Stimulated activated CD4-positive, alpha-beta T cell treated with anti-CD3 and anti-CD28 coated beads, Interleukin-1b, Interleukin-23, amount 100 ng/mL, for 1 hour (primary cell): ENCODE measurements at places on chromosomes 2 and 18.

- DNase-seq = no peak
These were observed 642.7 kb downstream of the NR4A2 start for GRCh38 chr2:155689791-155690190.

- no peak for DNase-seq
These were observed 16.7 kb downstream of the LHCGR start for GRCh38 chr2:48738806-48739205.

- no peak for DNase-seq
These were observed 308.4 kb downstream of the ZNF804A start for GRCh38 chr2:184906709-184907108.

DNA sequence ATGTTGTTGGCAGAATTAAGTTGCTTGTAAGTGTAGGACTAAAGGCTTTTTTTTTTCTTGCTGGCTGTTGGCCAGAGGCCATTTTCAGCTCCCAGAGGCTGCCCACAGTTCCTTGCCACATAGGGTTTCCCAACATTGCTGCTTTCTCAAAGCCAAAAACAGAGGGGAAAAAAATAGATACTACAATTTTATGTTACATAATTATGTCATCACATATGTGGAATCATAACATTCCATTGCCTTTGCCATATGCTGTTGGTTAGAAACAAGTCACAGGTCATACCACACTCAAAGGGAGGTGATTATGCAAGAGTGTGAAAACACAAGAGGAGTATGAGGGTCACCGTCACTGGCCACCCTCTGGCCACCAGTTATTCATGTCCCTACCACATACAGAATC is 154.5 kb downstream of the RTN4 start:
- DNase-seq = no peak

DNA sequence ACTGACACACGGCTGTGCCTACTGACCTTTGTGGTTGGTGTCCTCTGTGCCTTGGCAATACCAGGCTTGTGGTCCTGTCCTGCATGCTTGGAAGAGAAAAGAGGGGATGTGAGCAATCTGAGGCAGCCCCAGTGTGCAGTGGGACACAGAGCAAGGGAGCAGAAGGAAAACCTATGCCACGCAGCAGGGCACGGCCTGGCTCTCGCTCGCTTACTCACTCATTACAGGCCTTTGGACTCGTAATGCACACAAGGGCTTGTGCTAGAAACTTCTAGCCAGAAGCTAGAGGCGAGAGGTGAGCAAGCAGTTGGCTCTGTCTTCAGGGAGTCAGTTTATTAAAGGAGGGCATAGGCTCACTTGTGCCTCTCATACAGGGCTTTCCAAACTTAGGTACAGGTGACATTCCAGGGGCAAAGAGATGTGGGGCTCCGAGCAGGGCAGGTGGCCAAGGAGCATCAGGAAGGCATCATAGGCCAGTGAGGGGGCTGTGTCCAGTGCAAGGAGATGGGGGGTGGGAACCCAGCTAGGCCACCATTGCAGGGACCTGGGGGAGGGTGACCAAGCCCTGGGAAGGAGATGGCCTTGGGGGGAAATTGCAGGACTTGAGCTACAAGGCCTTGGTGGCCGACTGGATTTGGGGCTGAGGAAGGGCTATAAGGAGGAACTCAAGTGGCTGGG is 100.8 kb downstream of the DYSF start:
- DNase-seq = no peak

DNA sequence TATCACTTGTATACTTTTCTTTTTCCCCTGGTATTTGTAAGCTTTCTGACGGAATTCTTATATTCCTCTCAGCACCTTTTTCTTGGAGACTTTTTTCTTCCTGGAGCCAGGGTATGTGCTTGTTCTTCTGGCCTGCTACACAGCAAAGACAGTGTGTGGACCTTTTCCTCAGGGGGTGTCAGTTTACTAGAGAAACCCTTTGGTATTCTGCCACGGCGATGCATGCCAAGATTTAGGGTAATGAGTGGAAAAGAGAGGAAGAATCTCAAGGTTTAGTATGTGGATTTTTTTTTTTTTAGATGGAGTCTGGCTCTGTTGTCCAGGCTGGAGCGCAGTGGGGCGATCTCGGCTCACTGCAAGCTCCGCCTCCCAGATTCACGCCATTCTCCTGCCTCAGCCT is 152.2 kb downstream of the PHLPP1 start:
- no peak for DNase-seq

DNA sequence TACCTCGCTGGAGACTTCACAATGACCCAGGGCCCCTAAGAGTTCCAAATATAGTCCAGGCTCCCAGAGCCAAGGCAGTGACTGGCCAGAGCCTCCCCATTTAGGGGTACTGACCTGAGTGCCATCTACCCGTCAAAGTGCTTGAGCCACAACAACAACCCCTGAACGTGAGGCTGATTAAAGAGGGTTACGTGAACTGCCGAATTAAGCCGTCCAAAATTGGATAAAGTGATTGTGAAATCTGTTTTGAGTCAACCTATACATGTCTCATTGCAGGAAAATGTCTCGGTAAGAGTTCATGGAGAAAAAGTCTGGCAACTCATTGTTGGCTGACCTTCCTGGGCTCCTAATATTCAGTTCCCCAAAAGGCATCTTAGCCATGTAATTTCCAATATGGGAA is 116.3 kb downstream of the TTC32 start:
- no peak for DNase-seq
